ENCODE measurements at places on chromosomes 3 and 15. TPM values are rescaled to one million over a fixed set of nuclear protein-coding genes. Genes with fewer than 3 reads are reported as not detected.

The CYP8B1 gene
- not detected for total RNA-seq

The ACKR2 gene
- 0.15 TPM for total RNA-seq

The RASSF1 gene
- total RNA-seq = 31.6 TPM

The MNS1 gene
- 0.47 TPM for total RNA-seq

The LINGO1 gene
- total RNA-seq = not detected

Data from smooth muscle cell of the coronary artery (primary cell).